Frontal cortex (tissue), 4 donors: ENCODE measurements at places on chromosomes 12 and 14.

DNA sequence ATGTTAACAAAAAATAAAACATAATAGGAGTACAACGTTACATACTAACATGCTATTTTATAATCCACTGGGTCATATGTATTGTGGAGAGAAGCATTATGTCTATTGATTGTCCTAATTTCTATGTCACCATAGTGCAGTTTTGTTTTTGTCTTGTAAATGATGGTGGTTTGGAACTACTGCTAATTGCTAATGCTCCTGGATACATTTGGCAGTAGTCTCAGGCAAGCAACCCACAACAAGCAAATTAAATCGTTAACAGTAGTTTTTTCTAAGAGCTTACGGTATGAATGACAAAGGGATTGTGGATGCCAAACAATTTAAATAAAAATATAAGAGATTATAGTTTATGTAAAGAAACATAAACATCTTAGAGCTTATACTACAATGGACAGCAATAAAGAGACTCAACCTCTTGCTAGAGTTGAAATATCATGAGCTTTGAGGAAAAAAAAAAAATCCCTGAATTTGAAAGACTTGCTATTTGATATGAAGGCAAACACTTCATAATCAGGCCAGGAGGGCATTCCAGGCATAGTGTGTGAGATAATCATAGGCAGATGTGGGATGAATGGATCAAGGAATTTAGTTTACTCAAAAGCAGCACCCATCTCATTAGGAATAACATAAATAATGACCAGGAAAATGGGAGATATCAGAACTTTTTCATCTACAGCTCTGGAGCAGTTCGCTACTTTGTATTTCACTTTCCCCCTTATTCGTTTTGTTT, 181.3 kb downstream of the CCDC59 start:
- DNase-seq: no peak

DNA sequence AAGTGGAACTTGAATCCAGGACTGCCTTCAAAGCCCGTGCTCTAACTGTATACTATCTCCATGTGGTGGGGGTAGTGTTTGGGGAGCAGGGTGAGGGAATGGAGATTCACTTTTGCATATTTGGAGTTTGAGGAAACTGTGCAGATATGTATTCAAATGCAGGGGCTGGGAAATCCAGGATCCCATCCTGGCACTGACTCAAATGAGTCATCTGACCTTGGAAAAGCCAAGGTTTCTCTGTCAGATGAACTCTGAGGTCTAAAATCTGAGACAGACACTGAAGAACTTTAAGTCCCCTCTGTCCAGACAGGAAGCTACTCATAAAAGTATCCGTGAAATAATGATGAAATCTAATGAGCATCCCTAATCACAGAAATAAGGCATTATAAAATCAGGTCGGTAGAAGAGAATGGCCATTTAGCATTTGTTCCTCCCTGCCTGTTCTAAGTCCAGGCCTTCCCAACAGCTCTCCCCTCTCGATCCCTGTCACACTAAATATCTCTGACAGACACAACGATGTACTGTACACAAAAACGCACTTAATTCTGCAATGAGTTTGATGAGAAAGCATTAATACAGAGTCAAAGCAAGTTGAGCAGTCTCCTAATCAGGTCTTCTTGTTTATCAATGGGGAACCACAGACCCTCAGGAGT, 14.4 kb downstream of the NIN start:
- DNase-seq: no peak

GRCh38 chr12:126776026-126776655, 1490.8 kb upstream of the TMEM132C start:
- no peak for DNase-seq

DNA sequence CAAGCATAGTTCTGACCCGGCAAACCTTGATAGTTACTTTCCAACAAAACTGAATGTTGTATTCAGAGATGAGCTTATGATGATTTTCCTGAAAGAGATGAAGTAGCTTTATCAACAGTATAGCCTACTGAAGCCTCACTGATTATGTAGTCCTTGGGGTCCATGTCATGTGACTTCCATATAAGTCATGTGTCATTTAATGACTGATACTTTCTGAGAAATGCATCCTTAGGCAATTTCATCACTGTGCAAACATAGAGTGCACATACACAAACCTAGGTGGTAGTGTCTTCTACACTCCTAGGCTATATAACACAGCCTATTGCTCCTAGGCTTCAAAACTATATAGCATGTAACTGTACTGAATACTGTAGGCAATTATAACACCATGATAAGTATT, 28.5 kb upstream of the TUBA1C start:
- no peak for DNase-seq

- DNase-seq: no peak
Observed at GRCh38 chr14:92466059-92466458, 47.5 kb upstream of the RIN3 start.

- no peak for DNase-seq
Observed at GRCh38 chr12:54006559-54007220, 2.1 kb upstream of the HOXC8 start.

DNA sequence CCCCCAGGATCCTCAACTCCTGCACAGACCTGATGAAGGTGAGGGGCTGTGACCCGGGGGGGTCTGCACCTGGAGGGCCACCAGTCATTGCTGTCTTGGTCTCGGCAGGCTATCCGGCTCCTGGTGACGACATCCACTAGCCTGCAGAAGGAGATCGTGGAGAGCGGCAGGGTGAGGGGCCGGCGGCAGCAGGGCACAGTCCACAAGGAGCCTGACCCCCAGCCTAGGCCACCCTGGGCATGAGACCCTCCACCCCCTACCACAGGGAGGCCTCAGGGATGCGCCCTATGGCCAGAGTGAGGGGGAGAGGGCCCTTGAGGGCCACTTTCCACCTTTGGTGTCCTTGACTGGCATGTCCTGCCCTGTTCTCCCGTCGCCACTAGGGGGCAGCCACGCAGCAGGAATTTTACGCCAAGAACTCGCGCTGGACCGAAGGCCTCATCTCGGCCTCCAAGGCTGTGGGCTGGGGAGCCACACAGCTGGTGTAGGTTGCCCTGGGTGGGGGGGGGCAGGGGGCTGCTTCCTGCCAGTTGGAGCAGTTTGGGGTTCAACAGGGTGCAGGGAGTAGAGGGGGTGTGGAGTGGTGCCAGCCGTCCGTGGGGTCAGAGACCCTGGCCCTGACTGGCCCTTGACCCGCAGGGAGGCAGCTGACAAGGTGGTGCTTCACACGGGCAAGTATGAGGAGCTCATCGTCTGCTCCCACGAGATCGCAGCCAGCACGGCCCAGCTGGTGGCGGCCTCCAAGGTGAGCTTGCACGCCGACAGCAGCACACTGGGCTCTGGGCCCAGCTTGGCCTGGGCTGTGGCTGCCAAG, 25.0 kb downstream of the HIP1R start:
- peak; percentile 86 for DNase-seq

DNA sequence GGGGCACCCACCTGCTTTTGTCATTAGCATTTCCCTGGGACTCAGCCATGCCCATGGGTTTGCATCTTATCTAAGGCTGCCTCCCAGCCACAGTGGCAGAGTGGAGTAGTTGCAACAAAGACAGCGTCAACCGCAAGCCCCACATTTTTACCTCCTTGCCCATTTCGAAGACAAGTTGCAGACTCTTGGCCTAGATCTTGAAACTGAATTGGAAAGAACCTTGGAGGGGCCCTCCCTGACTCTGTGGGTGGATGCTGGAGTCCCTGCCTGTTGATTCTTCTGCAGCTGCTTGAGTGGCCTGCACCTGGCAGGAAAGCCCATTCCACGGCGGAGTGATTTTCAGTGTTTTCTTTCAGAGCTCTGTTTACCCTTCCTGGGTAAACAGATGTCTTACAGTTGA, 309.0 kb downstream of the VRK1 start:
- no peak for DNase-seq

DNA sequence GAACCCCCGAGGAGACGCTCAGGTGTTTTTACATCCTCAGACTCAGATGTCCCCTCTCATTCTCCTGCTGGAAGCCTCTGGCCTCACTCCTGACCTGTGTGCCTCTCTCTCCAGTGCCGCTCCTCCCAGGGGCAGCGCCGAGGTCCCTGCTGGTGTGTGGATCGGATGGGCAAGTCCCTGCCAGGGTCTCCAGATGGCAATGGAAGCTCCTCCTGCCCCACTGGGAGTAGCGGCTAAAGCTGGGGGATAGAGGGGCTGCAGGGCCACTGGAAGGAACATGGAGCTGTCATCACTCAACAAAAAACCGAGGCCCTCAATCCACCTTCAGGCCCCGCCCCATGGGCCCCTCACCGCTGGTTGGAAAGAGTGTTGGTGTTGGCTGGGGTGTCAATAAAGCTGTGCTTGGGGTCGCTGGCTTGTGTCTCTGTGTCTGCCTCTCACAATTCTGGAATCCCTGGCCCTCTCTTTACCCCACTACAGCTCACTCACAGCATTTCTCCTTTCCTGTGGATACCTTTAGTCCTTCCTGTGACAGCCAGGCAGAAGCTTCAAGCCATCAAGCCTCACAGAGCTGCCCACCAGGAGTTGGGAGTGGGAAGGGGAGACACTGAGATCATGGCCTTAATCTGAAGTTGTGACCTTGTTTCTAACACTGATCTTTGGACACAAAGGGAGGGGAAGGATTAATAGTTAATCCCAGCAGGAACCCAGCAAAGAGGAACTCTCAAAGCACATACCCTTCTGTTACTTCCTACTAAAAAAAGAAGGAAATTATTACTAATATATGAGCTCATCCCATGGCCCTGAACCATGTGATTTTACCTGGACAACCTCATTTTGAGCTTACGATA, 1.1 kb upstream of the SOAT2 start:
- no peak for DNase-seq

- DNase-seq: no peak
Observed at GRCh38 chr12:114093520-114093919, 127.4 kb upstream of the RBM19 start.

DNA sequence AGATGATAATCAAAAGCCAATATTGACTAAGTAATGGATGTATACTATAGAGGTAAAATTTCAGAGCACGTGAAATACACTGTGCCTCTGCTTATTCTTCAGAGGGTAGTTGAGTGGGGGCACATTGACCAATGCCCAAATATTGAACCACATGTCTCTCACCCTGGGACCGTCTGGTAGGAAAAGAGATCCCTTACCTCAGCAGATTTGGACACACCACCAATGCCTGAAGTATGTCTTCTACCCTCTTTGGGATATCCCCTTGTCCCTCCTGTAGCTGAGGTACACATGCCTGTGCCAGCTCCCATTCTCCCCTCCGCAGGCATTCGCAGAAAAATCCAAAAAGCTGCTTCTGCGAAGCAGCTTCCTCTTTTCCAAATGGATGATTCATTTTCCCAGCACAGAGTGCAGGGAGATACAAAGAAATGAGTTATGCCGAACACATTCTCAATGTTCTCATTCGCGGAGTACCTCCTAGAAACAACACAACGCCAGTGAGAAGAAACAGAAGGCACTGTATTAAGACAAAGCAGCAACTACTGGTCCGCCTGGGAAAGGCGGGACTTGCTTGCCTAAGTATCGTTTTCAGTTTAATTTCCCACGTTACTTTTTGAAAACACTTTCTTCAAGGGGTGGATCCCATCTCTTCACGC, 691 bp downstream of the ZFYVE26 start:
- DNase-seq: no peak

- no peak for DNase-seq
Observed at GRCh38 chr12:120262852-120263747, 2.4 kb downstream of the PXN start.

DNA sequence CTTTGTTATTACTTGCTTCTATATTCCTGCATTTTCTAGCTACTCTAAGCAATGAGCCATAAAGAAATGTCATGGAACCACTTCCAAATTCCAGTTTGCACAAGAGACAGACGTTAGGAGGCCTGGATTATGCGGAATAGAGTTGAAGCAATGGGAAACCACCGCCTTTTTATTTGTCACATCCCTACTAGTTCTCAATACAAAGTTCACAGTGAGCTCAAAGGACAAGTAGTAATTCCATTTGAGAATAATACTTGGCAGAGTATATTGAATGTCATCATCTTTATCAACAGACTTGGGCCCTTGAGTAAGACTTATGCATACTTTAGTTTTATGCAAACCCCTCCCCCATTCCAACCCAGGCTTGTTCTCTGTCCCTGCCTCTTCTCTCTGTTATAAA, 3.7 kb upstream of the SLC15A5 start:
- no peak for DNase-seq

- no peak for DNase-seq
Observed at GRCh38 chr12:96454396-96454795, 35.0 kb upstream of the CFAP54 start.

DNA sequence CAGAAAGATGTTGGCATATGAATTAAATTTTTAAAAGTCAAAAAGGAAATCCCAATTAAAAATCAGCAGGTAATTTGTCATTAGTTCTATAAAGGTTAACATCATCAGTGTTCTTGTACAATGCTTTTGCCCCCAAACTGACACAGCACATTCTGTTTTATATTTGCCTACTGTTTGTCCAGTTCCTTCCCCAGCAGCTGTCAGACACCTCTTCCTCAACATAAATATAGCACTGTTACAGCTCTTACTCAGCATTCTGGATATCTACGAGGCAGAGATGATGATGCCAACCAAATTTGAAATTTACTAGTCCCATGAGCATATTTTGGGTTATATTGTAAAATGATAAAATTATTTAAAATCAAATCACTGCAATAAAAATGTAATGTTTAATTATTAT, 124.6 kb downstream of the SINHCAF start:
- no peak for DNase-seq

DNA sequence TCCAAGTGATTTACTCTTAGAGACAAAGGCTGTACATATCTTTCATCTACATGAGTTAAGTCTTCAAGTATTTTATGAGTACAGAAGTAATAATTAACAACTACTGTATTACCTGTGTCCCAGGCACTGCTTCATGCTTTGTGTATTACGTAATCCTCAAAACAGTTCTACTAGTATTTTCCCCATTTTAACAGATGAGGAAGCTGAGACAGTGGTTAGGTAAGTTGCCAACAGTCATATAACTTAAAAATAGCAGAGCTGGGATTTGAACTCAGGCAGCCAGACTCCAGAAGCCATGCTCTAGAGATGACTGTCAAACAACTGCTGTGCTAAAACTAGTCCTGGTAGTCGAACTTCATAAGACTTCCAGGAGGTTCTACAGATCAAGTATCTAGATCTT, 10.7 kb downstream of the TRMT5 start:
- DNase-seq: no peak

GRCh38 chr14:41280745-41281144, 325.9 kb upstream of the LRFN5 start:
- no peak for DNase-seq

DNA sequence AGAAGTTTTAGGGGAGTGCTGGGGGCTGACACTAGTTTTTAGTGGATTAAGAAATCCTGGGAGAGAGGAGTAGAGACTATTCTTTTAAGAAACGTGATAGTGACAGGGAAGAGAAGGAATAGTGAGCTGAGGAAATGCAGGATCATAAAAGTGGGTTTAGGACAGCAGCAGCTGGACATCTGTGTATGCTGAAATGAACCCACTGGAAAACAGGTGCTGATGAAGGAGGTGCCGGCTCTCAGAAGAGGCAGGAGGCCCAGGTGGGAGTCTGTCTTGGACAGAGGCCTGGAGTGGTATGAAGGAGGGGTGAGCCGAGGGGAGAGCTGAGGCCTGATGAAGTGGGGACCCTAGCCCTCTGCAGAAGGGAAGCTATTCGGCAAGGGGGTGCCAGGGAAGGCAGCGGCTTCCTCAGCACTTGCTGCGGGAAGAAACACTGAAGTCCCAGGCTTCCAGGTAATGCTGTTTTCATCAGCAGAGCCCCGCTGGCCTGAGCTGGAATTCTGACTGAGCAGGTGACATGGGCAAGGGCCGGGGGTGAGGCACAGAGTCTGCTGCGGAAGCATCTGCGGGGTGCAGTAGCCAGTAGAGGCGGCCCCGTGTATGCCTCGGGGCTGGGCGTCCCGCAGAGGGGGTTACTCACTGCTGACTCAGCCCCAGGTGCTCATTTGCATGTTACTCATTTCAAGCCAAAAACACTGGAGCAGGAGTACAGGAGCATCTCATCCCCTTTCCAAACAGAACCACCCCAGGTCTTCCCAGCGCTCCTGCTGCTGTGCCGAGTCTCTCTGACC, 89.7 kb downstream of the TMCC3 start:
- no peak for DNase-seq
